ENCODE measurements at places on chromosomes 7 and 10.

GRCh38 chr7:47991270-47991669, 11.9 kb upstream of the HUS1 start:
- DNase-seq, result no peak

DNA sequence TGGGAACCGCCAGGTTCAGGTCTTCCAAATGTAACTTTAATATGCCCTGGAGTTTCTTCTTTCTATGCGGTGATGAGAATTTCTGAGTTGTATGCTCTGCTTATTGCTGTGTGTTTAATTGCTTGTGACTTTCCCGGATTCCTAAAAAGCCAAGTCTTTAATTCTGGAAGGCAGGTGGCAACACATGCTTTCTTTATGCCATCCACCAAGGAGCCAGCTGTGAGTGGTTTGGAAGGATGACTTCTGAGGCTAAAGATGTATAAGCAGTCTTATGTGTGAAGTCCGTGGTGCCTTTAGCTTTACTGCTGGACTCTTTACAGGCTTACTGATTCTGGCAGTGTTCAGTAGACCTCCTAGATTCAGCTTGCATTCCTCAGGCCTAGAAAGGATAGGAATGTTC, 3.1 kb downstream of the SDK1 start:
- no peak for DNase-seq

- DNase-seq, result no peak
These were observed 18.2 kb upstream of the ANKRD1 start for GRCh38 chr10:90939116-90939515.

- DNase-seq, result no peak
These were observed 1.1 kb upstream of the UMAD1 start for GRCh38 chr7:7639421-7639820.

DNA sequence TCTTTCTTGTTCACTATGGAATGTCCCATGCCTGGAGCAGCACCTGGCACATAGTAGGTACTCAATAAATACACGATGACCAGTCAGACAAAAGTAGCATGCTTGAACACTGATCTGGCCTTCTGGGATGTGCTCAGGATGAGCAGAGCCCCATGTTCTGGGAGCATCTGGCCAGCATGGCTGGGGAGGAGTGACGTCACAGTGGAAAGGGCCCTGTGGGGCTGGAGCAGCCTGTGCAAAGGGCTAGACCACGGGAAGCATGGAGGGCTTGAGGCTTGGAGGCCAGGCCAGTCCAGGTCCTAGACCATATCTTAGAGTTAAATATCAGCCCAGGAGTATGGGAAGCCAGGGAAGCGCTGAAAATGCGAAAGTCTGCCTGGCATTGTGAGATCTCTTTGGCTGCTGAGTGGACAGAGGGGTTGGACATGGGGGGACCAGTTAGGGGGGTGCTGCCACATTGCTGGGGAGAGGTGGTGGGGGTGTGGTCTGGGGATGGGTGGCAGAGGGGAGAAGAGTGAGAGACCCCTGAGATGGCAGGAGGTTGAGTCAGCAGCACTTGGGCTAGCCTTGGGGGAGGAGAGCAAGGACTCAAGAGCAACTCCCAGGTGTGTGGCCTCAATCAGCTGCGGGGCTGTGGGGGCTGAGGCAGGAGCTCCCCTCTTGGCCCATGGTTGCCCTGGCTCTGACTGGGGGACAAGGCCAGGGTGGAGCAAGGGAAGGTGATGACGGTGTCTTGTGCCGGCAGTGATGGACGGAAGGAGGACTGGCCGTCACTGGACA, 34.9 kb downstream of the ZCCHC24 start:
- DNase-seq, result no peak

DNA sequence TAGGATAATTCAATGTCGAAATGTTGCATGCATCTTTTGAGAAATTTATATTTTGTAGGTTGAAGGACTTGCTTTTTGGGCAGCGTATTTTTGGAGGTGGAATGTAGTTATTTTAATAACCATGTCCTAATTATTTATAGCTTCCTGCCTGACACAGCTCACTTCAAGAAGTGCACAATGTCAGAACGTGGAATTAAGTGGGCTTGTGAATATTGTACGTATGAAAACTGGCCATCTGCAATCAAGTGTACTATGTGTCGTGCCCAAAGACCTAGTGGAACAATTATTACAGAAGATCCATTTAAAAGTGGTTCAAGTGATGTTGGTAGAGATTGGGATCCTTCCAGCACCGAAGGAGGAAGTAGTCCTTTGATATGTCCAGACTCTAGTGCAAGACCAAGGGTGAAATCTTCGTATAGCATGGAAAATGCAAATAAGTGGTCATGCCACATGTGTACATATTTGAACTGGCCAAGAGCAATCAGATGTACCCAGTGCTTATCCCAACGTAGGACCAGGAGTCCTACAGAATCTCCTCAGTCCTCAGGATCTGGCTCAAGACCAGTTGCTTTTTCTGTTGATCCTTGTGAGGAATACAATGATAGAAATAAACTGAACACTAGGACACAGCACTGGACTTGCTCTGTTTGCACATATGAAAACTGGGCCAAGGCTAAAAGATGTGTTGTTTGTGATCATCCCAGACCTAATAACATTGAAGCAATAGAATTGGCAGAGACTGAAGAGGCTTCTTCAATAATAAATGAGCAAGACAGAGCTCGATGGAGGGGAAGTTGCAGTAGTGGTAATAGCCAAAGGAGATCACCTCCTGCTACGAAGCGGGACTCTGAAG, 620 bp downstream of the ZRANB1 start:
- no peak for DNase-seq

DNA sequence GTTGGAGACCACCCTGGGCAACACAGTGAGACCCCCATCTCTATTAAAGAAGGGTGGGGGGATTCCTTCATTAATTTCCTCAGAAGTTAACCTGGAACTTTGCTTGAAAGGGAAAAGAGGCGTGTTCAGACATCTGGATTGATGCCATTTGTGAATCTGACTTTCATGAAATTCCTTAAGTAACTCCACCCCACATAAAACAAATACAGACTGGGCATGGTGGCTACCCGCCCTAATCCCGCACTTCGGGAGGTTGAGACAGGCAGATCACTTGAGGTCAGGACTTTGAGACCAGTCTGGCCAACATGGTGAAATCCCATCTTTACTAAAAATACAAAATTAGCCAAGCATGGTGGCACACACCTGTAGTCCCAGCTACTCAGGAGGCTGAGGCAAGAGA, 75.0 kb downstream of the EEPD1 start:
- DNase-seq, result no peak

GRCh38 chr7:1009747-1010146, 26.8 kb downstream of the CYP2W1 start:
- no peak for DNase-seq

DNA sequence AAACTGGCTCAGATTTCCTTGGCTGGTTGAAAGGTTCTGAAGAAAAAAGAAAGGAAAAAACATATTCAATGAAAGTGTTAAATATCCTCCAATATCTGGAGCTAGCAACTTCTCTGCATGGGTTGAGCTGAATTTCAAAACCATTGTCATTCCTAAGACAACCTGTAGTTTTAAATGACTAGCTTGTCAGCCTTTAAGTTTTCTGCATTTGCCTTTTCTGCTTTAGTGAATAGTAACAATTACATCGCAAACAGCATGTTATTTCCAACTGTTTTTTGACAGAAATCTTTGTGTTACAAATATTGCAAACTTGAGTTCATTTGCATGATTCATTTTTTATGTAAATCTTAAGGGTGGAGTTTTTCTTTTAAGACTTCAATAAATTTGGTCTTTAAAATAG, 852.3 kb upstream of the CELF2 start:
- DNase-seq, result no peak

DNA sequence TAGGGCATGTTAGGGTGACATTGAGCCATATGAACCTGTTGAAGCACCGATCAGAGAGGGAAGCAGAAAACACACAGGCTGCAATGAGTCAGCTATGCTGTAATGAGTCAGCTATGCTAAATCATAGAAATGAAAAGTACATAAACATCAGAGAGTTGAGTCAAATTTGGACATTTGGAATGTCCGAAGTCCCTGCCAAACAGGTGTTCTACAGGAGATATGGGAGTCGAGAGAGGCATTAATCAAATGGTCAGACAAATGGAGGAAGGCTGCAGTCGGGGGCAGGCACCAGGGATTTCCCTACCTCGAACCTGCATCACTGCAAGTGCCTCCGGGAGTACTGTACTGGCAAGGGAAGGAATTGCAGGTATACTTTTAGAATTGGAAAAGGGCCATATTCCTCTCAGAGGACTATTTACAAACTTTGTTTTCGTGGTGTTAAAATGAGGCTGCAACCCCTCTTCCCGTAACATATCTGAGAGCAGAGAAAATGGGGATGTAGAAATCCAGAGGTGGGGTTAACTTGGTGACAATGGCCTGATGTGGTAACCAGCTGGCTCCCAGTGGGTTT, 8.8 kb upstream of the ZC3HAV1 start:
- no peak for DNase-seq

GRCh38 chr7:26360650-26361049, 69.0 kb downstream of the SNX10 start:
- no peak for DNase-seq

GRCh38 chr7:28586736-28587135, 174.4 kb downstream of the CREB5 start:
- DNase-seq, result no peak

DNA sequence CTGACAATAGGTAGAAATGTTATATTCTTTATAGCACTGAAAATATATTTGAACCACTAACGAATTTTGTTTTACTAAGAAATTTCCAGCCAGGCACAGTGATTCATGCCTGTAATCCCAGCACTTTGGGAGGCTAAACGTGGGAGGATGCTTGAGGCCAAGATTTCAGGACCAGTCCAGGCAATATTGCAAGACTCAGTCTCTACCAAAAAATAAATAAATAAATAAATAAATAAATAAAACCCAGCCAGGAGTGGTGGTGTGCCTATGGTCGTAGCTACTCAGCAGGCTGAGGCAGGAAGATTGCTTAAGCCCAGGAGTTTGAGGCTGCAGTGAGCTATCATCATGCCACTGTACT, 39.8 kb downstream of the PIP4K2A start:
- DNase-seq, result no peak

- DNase-seq, result no peak
These were observed 83.3 kb downstream of the RNLS start for GRCh38 chr10:88499569-88500470.

DNA sequence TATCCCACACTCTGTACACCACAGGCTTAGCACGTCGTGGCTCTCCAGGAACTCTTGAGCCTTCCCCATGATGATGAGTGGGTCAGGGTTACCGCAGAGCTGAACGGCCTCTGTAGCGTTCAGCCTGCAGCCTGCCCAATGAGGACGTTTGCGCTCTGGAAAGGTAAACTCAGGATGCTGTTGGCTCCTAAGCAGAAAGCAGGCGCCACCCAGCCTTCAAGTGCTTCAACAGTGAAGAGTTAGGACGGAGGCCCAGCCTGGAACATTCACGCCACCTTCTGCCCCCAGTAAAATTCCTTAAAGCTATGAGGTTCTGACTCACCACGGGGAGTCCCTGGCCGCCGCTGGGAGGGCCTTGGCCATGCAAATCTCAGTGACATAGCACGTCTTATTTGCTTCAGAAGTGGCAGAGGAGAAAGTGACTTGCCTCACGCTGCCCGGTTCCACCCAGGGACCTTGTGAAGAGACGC, 161.5 kb upstream of the SH2B2 start:
- DNase-seq, result peak; percentile 21

GRCh38 chr7:23530405-23530804, 1.4 kb downstream of the TRA2A start:
- no peak for DNase-seq

DNA sequence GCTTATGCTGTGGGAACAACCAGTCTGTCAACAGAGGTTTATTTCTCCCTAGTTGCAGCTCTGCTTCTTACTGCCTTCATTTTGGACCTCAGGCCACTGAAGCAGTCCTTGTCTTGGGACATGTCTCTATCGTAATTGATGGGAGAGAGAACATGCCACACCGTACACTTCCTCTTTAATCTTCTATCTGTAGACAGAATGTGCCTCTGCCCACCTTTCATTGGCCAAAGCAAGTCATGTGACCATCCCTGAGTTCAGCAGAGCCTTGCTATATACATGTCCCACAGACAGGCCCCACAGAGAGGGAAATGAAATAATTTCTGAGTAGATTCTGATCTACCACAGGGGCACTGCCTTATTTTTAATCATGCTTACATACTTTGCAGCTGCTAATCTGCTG, 98.0 kb downstream of the KCND2 start:
- peak; percentile 2 for DNase-seq

DNA sequence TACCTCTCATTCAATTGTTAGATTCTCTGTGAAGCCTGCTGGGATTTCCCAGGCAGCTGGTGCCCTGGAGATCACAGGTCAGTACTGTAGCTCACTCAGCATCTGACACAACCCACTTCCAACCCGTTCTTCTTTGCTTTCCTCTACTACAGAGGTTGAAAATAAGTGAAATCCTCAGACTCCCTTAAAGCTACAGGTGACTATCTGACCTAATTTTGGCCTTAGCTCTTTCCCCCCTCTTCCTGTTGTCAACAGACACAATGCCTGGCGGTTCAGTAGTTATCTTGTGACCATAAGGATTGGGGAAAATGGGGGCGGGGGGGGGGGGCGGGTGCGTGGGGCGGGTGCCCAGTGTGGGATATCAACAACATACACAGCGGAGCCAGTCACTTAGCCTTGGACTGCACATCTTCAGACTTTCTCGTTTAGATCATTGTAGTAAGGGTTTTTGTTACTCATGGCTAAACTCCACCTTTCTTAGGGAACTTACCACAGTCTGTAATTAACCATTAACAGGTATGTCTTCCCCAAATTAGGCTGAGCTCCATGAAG, 37.8 kb downstream of the MTPN start:
- no peak for DNase-seq

GRCh38 chr7:95046494-95047240, 139.3 kb downstream of the PPP1R9A start:
- DNase-seq, result no peak

DNA sequence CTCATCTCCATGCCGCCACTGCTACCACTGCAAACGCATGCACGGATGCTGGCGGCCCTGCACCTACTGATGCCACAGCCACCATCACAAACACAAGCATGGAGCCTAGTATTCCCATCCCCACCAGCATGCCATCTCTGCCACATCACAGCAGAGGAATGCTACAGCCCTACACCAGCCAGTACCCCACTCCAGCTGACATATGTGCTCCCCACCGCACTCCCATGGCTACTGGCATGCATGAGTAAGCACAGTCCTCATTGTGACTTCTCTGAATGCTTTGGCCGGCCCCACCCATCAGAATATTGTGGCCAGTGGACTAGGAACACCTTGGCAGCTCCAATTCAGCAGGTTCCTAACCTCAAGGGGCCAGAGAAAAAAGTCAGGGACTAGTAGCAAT, 705.5 kb downstream of the POM121L12 start:
- DNase-seq, result no peak

DNA sequence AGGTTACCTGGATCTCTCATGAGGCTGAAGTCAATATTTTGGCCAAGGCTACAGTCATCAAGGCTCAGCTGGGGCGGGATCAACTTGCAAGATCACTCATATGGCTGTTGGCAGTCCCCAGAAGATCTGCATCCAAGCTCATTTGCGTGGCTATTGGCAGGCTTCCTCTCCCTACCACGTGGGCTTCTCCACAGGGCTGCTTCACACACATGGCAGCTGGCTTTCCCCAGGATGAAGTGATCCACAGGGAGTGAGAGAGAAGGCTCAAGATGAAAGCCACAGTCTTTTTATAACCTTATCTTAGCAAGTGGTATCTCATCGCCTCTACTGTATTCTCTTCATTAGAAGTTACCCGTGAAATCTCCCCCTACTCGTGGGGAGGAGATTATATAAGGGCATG, 167.4 kb downstream of the TMEM26 start:
- DNase-seq, result no peak

GRCh38 chr10:124589491-124590041, 127.9 kb downstream of the LHPP start:
- DNase-seq, result peak; percentile 53

GRCh38 chr7:42740408-42740807, 171.5 kb downstream of the C7orf25 start:
- DNase-seq, result no peak
